SJSA1 (cell line): ENCODE measurements at places on chromosomes 1 and 21. TPM values are rescaled to one million over a fixed set of nuclear protein-coding genes. Genes with fewer than 3 reads are reported as not detected.

GRCh38 chr1:72570815-72571214 is 288.5 kb upstream of the NEGR1 start:
- H3K36me3 ChIP-seq: no peaks in the 10 kb centered on the region
- no peak for DNase-seq
- H3K27ac ChIP-seq: no peak overlapping the region

GRCh38 chr1:40626383-40626770 is 39.1 kb downstream of the RIMS3 start:
- H3K36me3 ChIP-seq: no peaks in the 10 kb centered on the region
- H3K4me3 ChIP-seq: no peak overlapping the region
- no peaks in the 10 kb centered on the region for H3K27me3 ChIP-seq

CYP4X1 gene
- total RNA-seq: not detected in 2 replicates

SH2D2A gene
- not detected in 2 replicates for total RNA-seq

USP21 gene
- 3.7 and 4.8 TPM in 2 replicates for total RNA-seq

DNA sequence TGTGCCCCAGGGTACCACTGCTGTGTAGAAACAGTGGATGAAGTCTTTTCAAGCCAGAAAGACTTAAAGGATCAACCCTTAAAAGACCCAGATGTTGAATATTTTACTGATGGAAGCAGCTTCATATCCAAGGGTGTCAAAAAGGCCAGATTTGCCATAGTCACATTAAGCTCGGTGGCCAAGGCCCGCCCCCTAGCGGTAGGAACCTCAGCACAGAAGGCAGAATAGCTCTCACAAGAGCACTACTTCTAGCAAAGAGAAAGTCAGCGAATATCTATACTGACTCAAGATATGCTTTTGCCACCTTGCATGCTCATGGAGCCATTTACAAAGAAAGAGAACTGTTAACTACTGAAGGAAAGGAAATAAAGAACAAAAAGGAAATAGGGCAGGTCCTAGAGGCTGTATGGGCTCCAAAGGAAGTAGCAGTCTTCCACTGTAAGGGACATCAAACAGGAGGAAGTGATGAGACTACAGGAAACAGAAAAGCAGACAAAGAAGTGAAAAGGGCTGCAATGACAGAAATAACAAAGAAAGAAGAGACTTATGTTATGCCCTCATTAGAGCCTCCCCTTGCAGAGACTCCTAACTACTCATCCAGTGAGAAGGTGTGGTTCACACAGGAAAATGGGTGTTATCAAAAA is 90.5 kb downstream of the LIPI start:
- no peak overlapping the region for H3K4me3 ChIP-seq
- DNase-seq: peak; percentile 25
- H3K27ac ChIP-seq: no peak overlapping the region
- H3K27me3 ChIP-seq: no peaks in the 10 kb centered on the region

DNA sequence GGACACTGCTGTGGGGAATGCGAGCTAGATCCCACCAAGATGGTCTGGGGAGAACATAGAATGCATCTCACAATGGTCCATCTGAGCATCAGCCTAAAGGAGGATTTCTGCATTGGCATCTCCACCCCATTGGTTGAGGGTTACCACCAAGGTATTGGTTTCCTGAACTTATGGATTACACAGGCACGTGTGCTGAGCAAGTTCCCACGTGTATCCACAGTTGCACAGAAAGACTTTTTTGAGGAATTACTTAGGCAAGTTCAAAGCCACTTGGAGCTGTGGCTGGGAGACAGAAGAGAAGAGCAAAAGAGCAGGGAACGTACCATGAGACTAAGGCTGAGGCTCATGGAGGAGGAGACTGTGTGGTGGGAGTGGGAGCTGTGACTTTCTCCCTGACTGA is 43.1 kb downstream of the KCNA2 start:
- H3K27ac ChIP-seq: no peak overlapping the region
- no peak overlapping the region for H3K4me3 ChIP-seq
- no peak for DNase-seq
- no peaks in the 10 kb centered on the region for H3K4me1 ChIP-seq
- peaks cover 13% of the 10 kb centered on the region; the same call in 1 of the 2 replicates for H3K27me3 ChIP-seq

GRCh38 chr1:197321811-197322210 is 53.8 kb downstream of the CRB1 start:
- H3K4me3 ChIP-seq: no peak overlapping the region
- no peaks in the 10 kb centered on the region for H3K36me3 ChIP-seq
- DNase-seq: no peak
- H3K27ac ChIP-seq: no peak overlapping the region
- no peaks in the 10 kb centered on the region for H3K27me3 ChIP-seq

TRIM63 gene
- total RNA-seq: not detected in 2 replicates

UHMK1 gene
- total RNA-seq: 133 and 177 TPM in 2 replicates

- no peaks in the 10 kb centered on the region for H3K36me3 ChIP-seq
- no peak overlapping the region for H3K27ac ChIP-seq
- no peaks in the 10 kb centered on the region for H3K4me1 ChIP-seq
- no peaks in the 10 kb centered on the region for H3K27me3 ChIP-seq
Measured at GRCh38 chr1:35345439-35345981, 77.0 kb downstream of the ZMYM4 start.

DNA sequence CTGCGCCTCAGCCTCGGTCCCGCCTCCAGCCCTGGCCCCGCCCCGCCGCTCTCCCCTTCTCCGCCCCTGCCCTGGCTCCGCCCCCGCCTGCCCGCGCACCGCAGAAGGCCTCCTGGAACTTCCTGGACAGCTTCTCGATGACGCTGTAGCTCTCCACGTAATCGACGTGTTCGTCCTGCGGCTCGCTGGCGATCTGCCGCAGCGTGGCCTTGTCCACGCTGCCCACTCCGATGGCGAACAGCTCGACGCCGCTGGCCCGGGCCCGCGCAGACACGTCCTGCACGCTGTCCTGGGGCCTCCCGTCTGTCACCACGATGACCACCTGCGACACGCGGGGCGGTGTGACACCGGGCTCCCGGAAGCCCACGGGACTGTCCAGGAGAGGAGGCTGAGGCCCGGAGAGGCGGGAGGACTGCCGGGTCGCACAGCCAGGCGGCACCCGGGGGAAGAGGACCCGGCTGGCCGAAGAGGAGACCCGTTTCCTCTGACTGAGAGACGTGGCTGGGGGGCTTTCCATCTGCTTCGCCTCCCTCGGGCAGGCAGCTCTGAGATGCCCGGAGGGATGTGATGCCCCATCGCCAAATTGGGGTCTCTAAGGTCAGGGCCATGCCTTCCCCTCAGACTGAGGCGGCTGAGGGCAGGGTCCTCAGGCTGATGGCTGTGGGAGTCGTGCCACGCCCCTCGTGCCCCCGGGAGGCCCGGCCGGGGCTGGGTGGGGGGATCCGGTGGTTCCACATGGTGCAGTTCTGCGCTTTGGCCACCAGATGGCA is 4.6 kb downstream of the MATN1 start:
- DNase-seq: no peak
- H3K36me3 ChIP-seq: 0 out of 2 replicates have a peak, but pooled peaks cover 3% of the 10 kb centered on the region
- peak overlapping the region; percentile 97 for H3K27ac ChIP-seq
- peaks cover 15% of the 10 kb centered on the region for H3K4me1 ChIP-seq
- H3K27me3 ChIP-seq: no peaks in the 10 kb centered on the region

GRCh38 chr1:197065559-197065958 is 1.5 kb downstream of the F13B start:
- no peak overlapping the region for H3K27ac ChIP-seq
- no peak overlapping the region for H3K4me3 ChIP-seq
- DNase-seq: no peak
- no peaks in the 10 kb centered on the region for H3K4me1 ChIP-seq
- no peaks in the 10 kb centered on the region for H3K36me3 ChIP-seq

NTRK1 gene
- total RNA-seq: not detected in 2 replicates

- no peak overlapping the region for H3K27ac ChIP-seq
- H3K36me3 ChIP-seq: peaks cover 39% of the 10 kb centered on the region
- no peaks in the 10 kb centered on the region for H3K27me3 ChIP-seq
- DNase-seq: no peak
- peaks cover 4% of the 10 kb centered on the region; the same call in 1 of the 2 replicates for H3K4me1 ChIP-seq
Measured at GRCh38 chr1:35844826-35845225, 37.0 kb downstream of the AGO4 start.

- H3K4me1 ChIP-seq: peaks cover 9% of the 10 kb centered on the region
- no peak overlapping the region for H3K4me3 ChIP-seq
- no peak overlapping the region for H3K27ac ChIP-seq
- no peaks in the 10 kb centered on the region for H3K36me3 ChIP-seq
- no peak for DNase-seq
Measured at GRCh38 chr1:6102532-6102845, 56.8 kb downstream of the KCNAB2 start.

NR1I3 gene
- not detected in 2 replicates for total RNA-seq

GRCh38 chr21:43734928-43735229 is 15.9 kb downstream of the PDXK start:
- H3K4me1 ChIP-seq: peaks cover 9% of the 10 kb centered on the region
- no peaks in the 10 kb centered on the region for H3K27me3 ChIP-seq
- no peak overlapping the region for H3K27ac ChIP-seq
- no peak overlapping the region for H3K4me3 ChIP-seq
- DNase-seq: no peak
- peaks cover 37% of the 10 kb centered on the region for H3K36me3 ChIP-seq

TRAF3IP3 gene
- not detected in 2 replicates for total RNA-seq
